ENCODE measurements at places on chromosomes 3 and 15.

GRCh38 chr15:60745469-60746061 lies 266.6 kb upstream of the ICE2 start:
- no peaks in the 10 kb centered on the region for H3K4me1 ChIP-seq
- no peaks in the 10 kb centered on the region for H3K36me3 ChIP-seq
- no peak for DNase-seq
- H3K4me3 ChIP-seq: no peak overlapping the region
- no peaks in the 10 kb centered on the region for H3K27me3 ChIP-seq

DNA sequence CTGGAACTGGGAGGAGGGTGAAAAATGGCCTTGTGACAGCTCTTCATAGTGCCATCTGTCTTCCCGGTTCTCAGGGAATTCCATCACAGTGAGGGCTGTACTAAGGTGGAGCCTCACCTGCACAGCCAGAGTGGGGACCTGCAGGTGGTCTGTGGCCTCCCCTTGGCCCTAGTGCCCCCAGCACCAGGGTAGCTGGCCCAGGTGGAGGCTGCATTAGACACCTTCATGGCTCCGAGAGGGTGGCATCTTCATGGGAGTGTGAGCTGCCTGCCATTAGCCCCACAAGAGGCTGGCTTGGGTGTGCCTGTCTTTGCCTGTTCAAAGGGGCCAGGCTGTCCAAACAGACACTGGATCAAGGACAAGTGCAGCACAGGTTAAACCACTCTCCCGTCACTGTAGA lies 95.5 kb upstream of the PRR23E start:
- peak; percentile 20 for DNase-seq
- no peaks in the 10 kb centered on the region for H3K27me3 ChIP-seq
- no peaks in the 10 kb centered on the region for H3K36me3 ChIP-seq
- no peak overlapping the region for H3K4me3 ChIP-seq

DNA sequence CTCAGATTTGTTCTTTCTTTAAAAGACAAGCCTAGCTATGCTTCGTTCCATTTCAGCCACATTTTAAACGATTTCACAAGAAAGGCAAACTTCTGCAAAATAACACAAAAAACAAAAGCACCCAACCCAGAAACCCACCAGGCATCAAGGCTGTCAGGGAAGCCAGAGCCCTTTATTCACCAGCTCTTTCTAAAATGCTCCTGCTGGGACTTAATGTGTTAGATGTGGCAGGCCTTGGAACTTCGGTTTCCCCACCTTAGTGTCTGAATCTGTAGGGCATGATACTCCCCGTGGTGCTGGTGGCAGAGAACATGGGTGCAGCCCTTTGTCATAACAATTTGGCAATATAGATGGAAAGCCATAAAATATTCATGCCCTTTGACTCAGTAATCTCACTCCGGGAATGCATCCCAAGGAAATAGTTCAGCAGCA lies 56.8 kb upstream of the LCTL start:
- no peaks in the 10 kb centered on the region for H3K36me3 ChIP-seq
- no peaks in the 10 kb centered on the region for H3K27me3 ChIP-seq
- no peak for DNase-seq

- H3K4me1 ChIP-seq: no peaks in the 10 kb centered on the region
- no peaks in the 10 kb centered on the region for H3K27me3 ChIP-seq
- H3K36me3 ChIP-seq: no peaks in the 10 kb centered on the region
- H3K4me3 ChIP-seq: no peak overlapping the region
- DNase-seq: no peak
Measured at GRCh38 chr3:4848176-4848825, 130.9 kb upstream of the BHLHE40 start.

DNA sequence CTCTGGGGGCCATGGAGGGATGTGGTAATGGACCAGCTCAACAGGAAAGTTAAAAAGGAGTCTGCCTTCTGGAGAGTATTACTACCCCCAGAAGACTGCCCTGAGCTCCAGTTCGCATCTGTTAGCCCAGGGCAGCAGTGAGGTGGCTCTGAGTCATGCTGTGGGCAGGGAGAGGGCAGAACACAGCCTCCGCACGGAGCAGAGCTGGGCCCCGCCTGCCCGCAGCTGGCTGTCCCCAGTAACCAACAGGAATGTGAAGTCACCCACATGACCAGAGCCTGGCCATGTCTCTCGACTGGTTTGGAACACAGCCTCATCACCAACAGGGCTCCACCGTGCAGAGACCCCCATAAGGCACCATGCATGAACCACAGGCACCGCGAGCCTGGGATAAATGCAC lies 62.1 kb downstream of the CYFIP1 start:
- no peaks in the 10 kb centered on the region for H3K27me3 ChIP-seq
- no peak for DNase-seq
- no peak overlapping the region for H3K4me3 ChIP-seq
- peaks cover 48% of the 10 kb centered on the region for H3K36me3 ChIP-seq

- DNase-seq: no peak
- no peaks in the 10 kb centered on the region for H3K36me3 ChIP-seq
- no peaks in the 10 kb centered on the region for H3K4me1 ChIP-seq
- no peak overlapping the region for H3K4me3 ChIP-seq
- no peak overlapping the region for H3K27ac ChIP-seq
Measured at GRCh38 chr3:159861369-159861987, 127.2 kb upstream of the IL12A start.

DNA sequence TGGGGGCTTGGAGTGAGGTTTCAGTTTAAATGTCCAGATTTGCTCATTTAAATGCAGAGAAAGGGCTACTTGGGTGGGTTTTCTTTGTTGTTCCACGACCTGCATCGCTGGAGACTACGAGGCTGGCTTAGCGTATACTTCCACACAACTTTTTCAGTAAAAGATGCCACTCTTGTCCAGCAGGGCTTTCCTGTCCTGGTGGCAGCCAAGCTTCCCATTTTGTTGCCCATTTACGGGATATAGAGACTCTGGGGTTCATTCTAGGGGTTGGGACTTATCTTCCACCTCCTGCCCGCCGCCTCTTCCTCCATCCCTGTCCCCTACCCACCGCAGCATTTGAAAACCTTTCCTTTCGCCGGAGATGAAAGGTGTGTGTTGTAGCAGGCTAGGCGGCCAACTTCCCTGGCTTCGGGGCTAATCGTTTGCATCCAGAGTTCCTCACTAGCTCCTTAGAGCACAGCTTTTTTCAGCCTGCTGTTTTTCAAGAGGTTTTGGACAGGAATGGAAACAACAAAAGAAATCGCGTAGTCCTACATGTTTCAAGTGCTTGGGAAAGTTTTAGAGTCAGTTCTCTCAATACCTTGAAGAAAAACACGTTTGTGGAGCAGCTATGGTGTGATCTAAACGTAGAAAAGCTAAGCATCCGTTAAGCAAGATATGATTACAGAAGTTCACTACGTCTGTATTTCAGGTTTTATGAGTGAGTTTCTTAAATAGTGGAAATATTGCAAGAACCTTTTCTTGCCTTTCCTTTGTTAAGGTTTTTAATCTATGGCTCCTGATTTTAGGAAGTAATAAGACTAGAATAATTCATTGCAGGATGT lies 843 bp downstream of the CHRNA5 start:
- peak overlapping the region; percentile 41 for H3K4me3 ChIP-seq
- H3K27me3 ChIP-seq: no peaks in the 10 kb centered on the region
- no peaks in the 10 kb centered on the region for H3K4me1 ChIP-seq
- DNase-seq: no peak
- no peak overlapping the region for H3K27ac ChIP-seq

GRCh38 chr3:46143951-46144473 lies 64.1 kb downstream of the CCR1 start:
- no peak for DNase-seq
- H3K36me3 ChIP-seq: no peaks in the 10 kb centered on the region
- H3K4me1 ChIP-seq: no peaks in the 10 kb centered on the region
- no peaks in the 10 kb centered on the region for H3K27me3 ChIP-seq
- no peak overlapping the region for H3K4me3 ChIP-seq

GRCh38 chr3:37674111-37674510 lies 187.6 kb upstream of the CTDSPL start:
- no peaks in the 10 kb centered on the region for H3K27me3 ChIP-seq
- H3K36me3 ChIP-seq: no peaks in the 10 kb centered on the region
- DNase-seq: no peak
- H3K4me1 ChIP-seq: peaks cover 20% of the 10 kb centered on the region
- no peak overlapping the region for H3K27ac ChIP-seq

- H3K36me3 ChIP-seq: no peaks in the 10 kb centered on the region
- peak within 1 kb of the TSS; percentile 46 for H3K4me3 ChIP-seq
- H3K4me1 ChIP-seq: no peaks in the 10 kb centered on the region
- no peak within 1 kb of the TSS for H3K27ac ChIP-seq
Measured at GRCh38 chr3:71753701-71754609, at the start of gene GPR27. GPR27 (plus strand) TSS chr3:71753855; CDS start chr3:71754050, 195 bp downstream.

GRCh38 chr3:133448478-133449122 lies 48.7 kb downstream of the BFSP2 start:
- no peaks in the 10 kb centered on the region for H3K36me3 ChIP-seq
- H3K27me3 ChIP-seq: no peaks in the 10 kb centered on the region
- H3K4me3 ChIP-seq: no peak overlapping the region
- H3K27ac ChIP-seq: no peak overlapping the region

DNA sequence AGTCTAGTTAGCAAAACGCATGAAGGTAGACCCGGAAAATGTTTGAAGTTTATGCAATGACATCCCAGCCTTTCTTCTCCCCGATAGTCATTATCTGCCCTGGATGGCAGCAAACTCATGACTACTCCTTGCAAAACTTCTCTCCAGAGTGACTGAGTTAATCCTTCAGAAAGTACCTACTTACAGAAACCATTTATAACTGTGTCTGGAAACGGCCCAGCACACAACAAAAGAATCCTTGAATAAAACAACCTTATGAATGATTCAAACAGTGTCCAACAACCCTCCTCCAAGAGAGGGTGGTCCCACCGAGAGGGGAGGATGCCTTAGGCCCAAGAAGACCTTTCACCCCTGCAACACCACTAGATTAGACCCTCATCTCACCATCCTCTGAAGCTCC lies 14.2 kb downstream of the ST8SIA2 start:
- no peak for DNase-seq
- no peaks in the 10 kb centered on the region for H3K4me1 ChIP-seq
- no peak overlapping the region for H3K4me3 ChIP-seq

DNA sequence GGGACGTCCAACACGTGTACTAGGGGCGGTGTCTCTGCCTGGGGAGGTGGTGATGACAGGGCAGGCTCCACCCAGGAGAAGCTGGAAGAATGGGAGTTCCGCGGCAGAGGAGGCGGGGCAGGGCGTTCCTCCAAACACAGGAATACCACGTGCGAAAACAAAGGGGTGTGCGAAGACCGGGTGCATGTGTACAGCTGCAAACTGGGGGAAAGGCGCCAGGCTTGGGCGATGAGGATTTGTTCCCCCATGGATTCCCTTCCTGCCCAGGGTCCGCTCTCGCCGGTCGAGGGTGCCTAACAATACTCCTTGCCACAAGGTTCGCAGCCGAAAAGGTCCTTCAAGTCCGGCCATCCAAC lies 500 bp upstream of the ZSCAN2 start:
- DNase-seq: peak; percentile 77
- peaks cover 5% of the 10 kb centered on the region for H3K4me1 ChIP-seq
- H3K4me3 ChIP-seq: peak overlapping the region; percentile 96
- H3K36me3 ChIP-seq: no peaks in the 10 kb centered on the region

DNA sequence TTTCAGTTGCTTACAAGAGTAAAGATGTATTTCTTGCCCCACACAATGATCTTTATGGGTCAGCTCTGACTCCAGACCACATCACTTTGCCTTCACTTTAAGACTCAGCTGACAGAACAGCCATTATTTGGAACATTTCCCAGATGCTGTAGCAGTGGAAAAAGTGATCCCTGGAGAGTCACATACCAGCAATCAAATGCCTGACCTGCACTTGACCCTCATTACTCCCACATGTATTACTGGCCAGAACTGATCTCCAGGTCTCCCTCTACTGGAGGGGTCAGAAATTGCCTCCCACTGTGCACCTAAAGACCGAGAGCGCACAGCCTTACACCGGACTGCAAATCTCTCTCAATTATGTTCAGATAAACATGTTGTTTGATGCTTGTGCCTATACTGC lies 88.6 kb upstream of the ZNF385D start:
- no peak overlapping the region for H3K27ac ChIP-seq
- no peaks in the 10 kb centered on the region for H3K36me3 ChIP-seq
- no peak for DNase-seq

- no peak overlapping the region for H3K27ac ChIP-seq
- no peaks in the 10 kb centered on the region for H3K36me3 ChIP-seq
- no peaks in the 10 kb centered on the region for H3K4me1 ChIP-seq
- no peaks in the 10 kb centered on the region for H3K27me3 ChIP-seq
- no peak for DNase-seq
- H3K4me3 ChIP-seq: no peak overlapping the region
Measured at GRCh38 chr3:88809993-88810392, 297.4 kb upstream of the EPHA3 start.

GRCh38 chr3:187484547-187485295 lies 116.5 kb downstream of the RTP4 start:
- H3K36me3 ChIP-seq: no peaks in the 10 kb centered on the region
- H3K27me3 ChIP-seq: no peaks in the 10 kb centered on the region
- no peak for DNase-seq
- H3K4me1 ChIP-seq: no peaks in the 10 kb centered on the region
- no peak overlapping the region for H3K27ac ChIP-seq

DNA sequence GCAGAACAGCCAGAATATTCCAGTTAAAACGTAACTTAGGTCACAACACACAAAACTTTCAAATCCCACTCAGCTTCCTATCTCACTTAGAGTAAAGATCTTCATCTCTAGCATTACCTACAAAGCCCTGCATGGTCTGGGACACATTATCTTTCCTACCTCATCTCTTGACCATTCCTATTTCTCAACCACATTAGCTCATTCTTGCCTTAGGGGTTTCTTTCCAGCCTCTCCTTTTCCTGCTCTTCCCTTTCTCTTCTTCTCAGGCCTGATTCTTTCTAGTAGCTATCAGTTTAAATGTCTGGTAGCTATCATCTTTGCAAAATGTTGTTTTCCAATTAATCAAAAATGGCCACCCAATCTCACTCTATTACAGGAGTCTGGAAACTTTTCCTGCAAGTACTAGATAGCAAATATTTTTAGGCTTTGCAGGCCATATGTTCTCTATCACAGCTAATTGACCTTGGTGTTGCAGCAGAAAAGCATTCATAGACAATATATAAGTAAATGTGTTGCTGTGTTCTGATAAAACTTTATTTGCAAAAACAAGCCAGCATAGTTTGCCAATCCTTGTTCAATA lies 15.1 kb upstream of the CBLB start:
- DNase-seq: no peak
- no peaks in the 10 kb centered on the region for H3K4me1 ChIP-seq
- H3K4me3 ChIP-seq: no peak overlapping the region
- no peaks in the 10 kb centered on the region for H3K27me3 ChIP-seq
- H3K36me3 ChIP-seq: no peaks in the 10 kb centered on the region
- no peak overlapping the region for H3K27ac ChIP-seq

GRCh38 chr3:94173673-94174434 lies 111.0 kb downstream of the NSUN3 start:
- H3K36me3 ChIP-seq: no peaks in the 10 kb centered on the region
- no peaks in the 10 kb centered on the region for H3K27me3 ChIP-seq
- no peak overlapping the region for H3K27ac ChIP-seq

DNA sequence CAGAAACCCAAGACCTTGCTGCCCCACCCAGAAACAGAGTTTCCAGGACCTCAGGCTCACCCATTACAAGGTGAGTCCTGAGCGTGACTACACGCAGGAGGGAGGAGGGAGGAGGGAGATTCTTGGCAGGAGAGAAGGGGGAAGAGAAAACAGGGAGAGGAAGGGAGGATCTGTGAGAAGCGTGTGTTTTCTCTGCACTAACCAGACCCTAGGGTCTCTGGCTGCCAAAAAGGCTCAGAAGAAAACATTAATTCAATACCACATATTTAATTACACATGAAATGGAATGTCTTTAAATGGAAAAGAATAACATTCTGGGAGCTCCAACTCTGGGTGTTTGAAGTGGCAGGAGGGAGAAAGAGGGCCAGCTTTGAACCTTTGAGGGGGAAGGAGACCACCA lies 309.0 kb downstream of the NTRK3 start:
- H3K4me1 ChIP-seq: no peaks in the 10 kb centered on the region
- no peak overlapping the region for H3K4me3 ChIP-seq
- H3K27me3 ChIP-seq: no peaks in the 10 kb centered on the region
- no peak overlapping the region for H3K27ac ChIP-seq
